Stimulated activated CD8-positive, alpha-beta memory T cell treated with anti-CD3 and anti-CD28 coated beads, Interleukin-2, amount 100 ng/mL, for 1 hour (primary cell): ENCODE measurements at places on chromosomes 7 and 10.

- DNase-seq, result no peak
Measured at GRCh38 chr7:2203766-2204300, 28.9 kb downstream of the MAD1L1 start.

GRCh38 chr10:106643473-106643872 lies 521.0 kb downstream of the SORCS1 start:
- no peak for DNase-seq

GRCh38 chr10:15813415-15813814 lies 46.9 kb downstream of the MINDY3 start:
- no peak for DNase-seq

GRCh38 chr7:45578467-45578866 lies 4.3 kb downstream of the ADCY1 start:
- no peak for DNase-seq

GRCh38 chr10:26911811-26912461 lies 51.2 kb upstream of the ABI1 start:
- DNase-seq, result no peak

- no peak for DNase-seq
Measured at GRCh38 chr7:69684369-69685292, 86.4 kb downstream of the AUTS2 start.

GRCh38 chr7:108384716-108385483 lies 71.3 kb downstream of the NRCAM start:
- no peak for DNase-seq

- DNase-seq, result no peak
Measured at GRCh38 chr7:88204525-88205110, 15.2 kb downstream of the SRI start.

DNA sequence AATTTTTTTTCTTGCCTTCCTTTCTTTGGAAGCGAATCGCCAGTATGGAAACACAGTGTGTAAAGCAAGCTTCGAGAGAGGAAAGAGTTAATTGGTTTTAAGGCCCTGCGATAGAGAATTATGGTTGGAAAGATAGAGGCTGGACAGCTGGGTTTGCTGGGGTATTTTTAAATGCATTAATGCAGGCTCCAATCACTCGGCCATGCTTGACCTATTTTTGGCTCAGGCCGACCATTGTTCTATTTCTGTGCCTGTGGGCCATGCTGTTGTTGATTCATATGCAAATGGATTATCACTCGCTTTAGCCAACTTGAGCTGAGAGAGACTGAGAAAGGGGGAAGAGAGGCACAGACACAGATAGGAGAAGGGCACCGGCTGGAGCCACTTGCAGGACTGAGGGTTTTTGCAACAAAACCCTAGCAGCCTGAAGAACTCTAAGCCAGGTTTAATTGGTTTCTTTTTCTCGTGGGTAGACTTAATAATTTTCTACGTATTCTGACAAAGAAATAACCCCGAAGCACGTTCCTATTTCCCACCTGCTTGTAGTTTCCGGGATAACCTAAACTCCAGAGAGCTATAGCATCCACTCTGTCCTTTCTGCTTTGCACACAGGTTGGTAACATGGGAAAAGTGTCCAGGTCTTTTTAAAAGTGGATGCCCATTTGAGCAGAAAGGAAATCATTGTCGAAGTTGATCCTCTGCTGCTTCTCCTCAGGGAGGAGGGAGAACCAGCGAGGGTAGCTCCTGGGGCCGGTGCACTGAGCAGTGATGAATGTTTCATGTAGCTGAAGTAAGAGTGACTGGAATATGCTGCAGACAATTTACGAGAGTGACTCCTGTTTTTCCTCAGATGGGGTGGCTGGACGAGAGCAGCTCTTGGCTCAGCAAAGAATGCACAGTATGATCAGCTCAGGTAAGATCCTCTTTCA lies at the start of gene HDAC9:
HDAC9 (plus strand) TSS at position 338 of the 929 bp plus-strand sequence; CDS start at position 892, 554 bp downstream.
- no peak for DNase-seq

- DNase-seq, result no peak
Measured at GRCh38 chr7:96238474-96238873, 83.4 kb downstream of the SLC25A13 start.

DNA sequence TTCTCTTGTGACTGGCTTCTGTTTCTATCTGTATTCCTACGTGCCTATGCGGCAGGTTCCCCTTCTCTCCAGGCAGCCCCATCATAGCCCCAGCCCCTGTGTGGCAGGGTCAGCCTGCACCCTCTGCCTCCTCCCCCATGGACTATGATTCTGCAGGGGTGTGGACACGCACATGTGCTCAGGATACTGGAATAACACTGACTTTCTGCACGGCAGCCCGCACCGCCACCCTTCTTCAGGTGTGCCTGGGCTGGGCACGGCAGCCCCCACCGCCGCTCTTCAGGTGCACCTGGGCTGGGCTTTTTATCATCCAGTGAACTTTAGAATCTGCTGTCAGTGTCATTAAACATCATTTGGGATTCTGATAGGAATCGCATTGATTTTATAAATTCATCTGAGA lies 202.6 kb upstream of the PPP2R2D start:
- DNase-seq, result no peak

GRCh38 chr10:28906934-28907333 lies 229.6 kb downstream of the BAMBI start:
- DNase-seq, result no peak

DNA sequence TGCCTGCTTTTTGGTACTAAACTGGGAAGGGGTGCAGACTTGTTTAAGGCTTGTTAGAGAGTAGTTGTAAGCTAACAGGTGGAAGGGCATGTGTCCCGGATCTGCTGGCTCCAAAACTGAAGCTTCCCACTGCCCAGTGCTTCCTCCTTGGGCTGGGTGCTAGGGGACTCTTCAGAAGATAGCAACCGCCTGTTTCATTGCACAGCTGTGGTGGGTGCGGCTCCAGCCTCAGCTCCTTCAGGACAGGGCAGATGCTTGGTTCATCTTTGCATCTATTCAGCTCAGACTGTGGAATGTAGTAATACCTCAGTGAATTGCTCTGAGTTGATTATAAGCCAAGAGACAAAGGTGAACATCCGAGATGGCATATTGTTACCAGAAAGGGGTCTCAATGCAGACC lies 527.1 kb downstream of the TYW1 start:
- no peak for DNase-seq

DNA sequence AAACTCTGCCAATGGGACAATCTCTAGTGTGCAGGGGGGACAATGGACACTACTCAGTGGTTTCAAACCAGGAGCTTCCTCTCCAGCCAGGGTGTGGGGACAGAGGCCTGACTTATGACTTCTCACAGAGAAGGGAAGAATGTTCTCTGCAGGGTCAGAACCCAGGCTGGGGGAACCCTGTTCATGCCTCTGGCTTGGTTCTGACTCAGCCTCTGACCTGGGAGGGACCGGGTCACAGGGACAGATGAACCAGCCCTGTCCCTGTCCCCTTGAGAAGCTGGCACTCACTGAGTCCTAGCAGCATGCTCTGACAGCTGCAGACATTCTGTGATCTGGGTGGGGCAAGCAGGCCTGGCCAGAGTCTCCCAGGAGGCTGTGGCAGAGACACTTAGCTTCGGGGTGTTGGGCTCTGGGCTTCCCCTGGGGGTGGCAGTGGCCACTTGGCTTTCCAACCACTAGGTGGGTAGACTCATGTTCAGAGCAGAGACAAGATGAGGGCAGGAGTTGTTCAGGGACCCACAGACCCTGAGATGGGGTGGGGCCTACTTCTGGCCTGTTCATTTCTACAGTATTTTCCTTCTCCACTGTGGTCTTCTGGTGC lies 13.6 kb downstream of the TSPAN15 start:
- no peak for DNase-seq

- no peak for DNase-seq
Measured at GRCh38 chr10:34251177-34251576, 563.9 kb downstream of the PARD3 start.

DNA sequence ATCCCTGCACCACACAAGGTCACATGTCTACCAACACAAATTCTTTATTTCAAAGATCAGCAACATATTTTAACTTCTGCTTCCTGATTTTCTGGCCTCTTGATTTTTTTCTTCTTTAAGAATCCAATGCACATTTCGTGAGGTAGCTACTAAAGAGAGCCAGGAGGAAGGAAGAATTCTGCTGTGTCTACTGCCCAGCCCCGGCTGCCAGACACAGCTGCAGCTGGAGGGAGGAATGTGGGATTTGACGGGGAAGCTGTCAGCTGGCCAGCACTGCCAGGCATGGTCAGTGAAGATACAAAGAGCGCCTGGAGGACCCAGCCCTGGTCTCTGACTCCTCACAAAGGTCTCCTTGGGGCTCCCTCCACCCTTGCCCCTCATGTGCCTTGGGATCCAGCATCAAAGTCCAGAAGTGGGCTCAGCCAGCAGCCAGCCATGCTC lies 6.9 kb upstream of the AOC1 start:
- DNase-seq, result no peak
